Fibroblast of skin of abdomen (primary cell): ENCODE measurements at places on chromosomes 7 and 10.

GRCh38 chr7:95596198-95597063, at the start of gene PDK4:
Gene PDK4, minus strand, starts transcription at chr7:95596516. Its CDS starts 223 bp downstream, at chr7:95596293.
- peak; percentile 13 for DNase-seq

DNA sequence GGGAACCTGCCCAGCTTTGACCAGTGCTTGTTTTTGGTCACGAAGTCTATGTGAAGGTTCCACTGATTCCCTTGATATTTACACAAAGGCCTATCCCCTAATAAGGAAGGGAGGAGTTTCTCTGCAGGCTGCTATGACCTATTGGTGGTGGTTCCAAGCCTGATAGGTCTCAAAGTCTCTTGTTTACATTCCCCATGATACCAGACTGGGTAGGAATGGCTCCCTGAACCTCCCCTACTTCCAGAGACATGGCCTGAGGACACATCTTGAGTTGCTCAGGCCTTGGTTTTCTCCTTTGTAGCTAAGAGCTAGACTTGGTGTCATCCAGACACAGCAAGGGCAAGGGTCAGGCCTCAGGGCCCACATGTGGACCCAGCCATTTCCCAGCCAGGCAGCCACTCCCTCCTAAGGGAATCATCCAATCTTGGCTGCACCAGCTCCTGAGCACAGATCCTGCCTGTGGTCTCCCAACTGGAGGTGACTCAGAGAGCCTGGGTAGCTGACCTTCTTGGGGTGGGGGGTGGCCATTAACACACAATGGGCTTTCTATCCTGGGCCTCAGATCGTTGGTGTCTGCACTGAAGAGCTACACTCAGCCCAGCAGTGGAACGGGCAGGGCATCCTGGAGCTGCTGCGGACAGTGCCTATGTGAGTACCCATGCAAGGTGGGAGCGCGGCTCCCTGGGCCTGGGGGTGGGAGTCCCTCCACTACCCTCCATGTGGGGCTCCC, 51.0 kb upstream of the TRIM8 start:
- peak; percentile 52 for DNase-seq

DNA sequence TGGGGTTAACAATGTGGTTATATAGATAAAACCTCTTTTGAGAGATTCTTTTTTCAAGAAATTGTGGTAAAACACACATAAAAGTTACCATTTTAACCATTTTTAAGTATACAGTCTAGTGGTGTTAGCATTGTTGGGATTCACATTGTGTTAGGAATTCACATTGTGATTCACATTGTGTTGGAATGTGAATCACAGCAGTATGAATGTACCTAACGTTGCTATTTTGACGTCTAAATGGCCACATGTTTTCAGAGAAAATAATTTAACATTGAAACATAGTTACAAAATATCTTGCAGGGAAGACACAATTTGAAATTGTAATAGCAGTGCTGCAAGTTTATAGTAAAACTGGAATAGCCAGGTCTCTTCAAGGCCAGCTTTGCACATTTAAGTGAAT, 129.0 kb downstream of the BICC1 start:
- DNase-seq = peak; percentile 89

GRCh38 chr10:109851616-109852474, 71.5 kb downstream of the XPNPEP1 start:
- no peak for DNase-seq

DNA sequence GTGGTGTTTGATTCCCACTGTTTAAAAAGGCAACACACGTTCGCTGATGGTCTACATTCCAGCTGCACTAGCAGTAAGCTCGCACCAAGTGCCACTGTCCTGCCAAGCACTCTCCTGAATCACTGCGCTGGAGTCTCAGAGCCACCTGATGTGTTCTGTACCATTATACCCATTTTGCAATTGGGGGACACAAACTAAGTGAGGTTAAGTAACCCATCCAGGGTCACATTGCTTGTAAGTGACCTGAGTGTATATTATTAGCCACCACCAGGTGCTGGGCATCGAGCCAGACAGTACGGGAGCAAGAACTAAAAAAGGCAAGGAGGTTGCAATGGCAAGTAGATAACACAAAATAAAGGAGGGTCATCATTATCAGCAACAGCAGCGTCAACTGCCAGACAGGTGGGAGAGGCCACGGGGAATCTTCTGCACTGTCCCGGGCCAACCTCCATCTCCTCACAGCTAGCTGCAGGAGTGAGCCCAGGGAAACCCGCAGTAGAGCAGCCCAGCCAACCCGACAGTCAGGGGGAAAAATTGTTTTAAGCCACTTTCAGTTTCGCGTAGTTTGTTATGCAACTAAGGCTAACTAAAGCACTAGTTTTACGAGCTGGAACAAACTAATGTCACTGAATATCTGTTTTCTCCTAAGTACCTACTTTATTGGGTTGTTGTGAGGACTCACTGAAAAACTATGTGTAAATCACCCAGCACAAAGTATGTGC, 712 bp upstream of the CPVL start:
- no peak for DNase-seq

DNA sequence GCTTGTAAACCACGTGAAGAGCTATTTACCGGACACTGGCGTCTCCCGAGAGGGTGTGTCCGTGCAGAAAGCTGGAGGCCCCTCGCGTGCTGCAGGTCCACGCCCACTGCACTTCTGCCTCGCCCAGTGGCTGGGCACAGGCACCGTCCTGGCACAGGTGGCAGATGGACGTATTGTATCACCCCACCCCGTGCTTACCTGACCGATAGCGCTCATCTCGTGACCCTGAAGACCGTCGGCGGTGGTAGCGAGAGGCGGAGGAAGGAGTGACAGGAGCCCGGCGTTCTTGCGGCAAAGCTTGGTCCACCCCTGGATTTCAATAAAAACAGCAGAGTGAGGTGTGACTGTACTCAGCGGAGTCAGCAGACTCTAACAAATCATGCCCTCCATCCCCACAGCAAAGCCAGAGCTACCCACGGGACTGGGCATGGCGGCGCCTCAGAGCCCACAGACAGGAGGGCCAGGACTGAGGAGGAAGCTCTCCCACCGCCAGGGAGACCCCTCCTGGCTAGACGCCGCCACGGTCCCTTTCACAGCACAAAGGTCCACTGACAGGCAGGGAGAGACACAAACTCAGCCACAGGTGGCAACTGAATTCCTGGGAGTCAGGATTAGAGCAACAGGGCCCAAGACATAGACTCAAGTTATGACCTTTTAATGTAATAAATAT, 217.1 kb downstream of the DIP2C start:
- no peak for DNase-seq

DNA sequence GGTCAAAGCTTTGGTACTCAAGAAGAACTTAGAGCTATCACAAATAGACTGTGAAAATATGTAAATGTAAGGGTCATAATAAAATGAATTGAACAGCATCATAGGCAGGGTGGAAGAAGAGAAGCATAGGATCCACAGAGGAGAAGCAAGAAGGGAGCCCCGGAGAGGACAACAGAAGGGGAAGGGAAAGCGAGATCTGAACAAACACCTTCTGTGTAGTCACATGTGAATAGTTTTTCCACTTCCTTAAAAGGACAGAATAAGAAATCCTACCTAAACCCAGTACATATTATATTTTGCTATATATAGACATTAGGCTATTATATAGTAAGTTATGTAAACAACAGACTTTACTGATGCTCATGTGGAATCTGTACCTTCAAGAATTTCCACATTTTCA, 160.2 kb downstream of the DKK1 start:
- DNase-seq = no peak

- DNase-seq = peak; percentile 44
Measured at GRCh38 chr7:103065667-103066066, 8.9 kb downstream of the FBXL13 start.

DNA sequence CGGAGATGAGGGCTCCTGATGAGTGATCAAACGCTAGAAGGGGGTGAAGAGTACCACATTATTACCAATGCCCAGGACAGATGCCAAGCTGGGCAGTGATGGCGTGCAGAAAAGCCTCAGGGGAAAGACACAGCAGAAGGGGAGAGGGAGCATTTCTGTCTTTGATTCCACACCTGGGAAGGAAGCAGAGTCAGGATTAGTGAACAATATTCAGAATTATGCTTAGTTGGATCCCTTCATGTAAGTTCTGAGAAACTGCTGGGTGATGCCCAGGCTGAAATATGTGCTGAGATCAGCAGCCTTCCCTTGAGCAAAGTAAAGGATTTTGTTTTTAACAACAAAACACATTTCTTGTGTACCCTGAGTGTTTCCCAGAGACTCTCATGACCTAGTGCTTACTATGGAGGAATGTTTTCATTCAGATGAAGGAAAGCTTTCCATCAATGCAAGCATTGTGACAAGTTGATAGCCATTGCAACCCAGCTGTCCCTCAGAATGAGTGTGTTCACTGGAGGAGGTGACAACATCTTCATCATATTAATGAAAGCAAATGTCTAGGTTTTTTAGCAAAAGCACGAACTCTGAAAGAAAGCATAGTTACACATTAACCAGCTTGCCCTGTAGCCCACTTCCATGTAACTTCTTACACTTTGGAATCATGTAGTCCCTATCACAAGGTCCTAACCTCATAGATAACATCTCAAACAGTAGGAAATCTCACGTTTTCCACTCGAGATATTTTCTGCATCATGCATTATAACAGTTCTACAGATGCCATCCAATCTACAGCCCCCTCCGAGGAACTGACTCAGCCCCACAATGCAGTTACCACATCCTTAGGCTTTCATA, 23.8 kb upstream of the AKR1C1 start:
- DNase-seq = no peak

DNA sequence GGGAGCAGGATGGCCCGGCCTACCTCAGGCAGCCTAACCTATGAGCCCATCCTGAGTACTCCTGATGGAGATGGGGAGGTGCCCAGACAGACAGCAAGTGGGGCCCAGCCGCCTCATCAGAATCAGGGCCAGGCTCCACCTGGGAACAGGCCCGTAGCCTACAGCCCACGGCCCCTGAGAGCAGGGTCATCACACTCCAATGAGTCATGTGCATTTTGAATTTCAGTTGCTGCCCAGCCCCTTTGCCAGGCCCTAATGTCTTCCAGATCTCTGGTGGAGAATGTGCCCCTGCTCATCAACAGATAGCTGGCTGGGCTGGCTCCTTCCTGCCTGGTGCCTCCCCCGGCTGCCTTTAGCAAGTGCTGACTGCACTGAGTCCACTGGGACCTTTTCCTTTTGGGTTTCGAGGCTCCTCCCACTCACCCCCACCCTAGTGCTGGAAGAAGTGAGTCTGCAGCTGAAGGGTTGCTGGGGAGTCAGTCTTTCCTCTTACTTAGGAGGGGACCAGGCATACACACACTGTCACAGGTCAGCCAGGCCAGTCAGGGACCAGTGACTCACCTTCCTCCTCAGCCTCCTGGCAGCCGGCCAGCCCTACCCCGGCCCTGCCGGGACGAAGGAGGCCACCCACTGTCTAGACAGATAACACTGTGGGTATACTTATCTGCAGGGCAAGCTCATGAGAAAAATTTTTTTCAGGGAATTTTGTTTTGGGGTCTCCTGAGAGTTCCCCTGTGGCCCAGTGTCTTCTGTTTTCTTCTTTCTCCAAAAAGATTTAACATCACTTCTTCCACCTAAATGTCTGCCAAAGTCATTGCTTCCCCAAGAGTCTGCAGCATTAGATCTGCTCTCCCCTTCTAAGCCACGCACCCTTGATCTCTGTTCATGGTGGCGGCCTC, 9.1 kb upstream of the ASIC3 start:
- DNase-seq = peak; percentile 89

DNA sequence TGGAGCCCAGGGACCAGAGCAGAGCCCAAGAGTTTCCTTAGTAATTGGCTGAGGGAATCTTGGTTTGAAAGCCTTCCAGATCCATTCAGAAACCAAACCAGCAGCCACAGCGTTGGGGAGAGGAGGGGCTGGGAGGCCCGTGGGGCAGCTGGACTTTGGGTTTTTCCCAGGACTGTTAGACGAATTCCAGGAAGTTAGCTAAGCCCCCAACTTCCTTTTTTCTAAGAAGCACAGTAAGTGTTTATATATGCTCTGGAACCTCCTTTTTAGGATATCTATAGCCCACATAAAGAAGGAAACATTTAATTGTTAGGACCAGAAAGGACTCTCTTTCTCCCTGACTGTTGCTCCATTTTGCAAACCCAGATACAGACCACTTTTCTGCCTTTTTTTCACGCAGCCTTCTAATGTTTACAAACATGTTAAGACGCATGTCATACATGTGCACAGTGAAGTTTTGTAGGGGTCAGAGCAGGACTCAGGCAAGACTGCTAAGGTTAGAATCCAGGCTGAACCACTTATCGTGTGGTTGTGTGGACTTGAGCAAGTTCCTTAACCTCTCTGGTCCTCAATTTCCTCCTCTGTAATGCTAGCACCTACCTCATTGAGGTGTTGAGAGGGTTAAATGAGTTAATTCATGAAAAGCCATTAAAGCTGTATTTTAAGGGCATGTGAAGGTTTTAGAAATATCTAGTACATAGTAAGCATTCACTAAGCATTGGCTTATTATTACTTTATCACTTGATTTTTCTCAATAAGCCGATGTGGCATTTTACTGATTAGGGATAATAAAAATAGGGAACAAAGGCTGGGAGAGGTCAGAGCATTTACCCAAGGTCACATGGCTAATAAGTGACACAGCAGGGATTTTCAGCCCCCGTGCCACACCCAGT, 42.4 kb downstream of the TBATA start:
- peak; percentile 86 for DNase-seq

- peak; percentile 87 for DNase-seq
Measured at GRCh38 chr10:126059076-126059826, 162.9 kb downstream of the FANK1 start.

GRCh38 chr7:50807026-50807730, 24.5 kb upstream of the GRB10 start:
- no peak for DNase-seq

- no peak for DNase-seq
Measured at GRCh38 chr10:62980687-62981086, 152.4 kb upstream of the NRBF2 start.
